ENCODE measurements at places on chromosomes 3 and 15.

DNA sequence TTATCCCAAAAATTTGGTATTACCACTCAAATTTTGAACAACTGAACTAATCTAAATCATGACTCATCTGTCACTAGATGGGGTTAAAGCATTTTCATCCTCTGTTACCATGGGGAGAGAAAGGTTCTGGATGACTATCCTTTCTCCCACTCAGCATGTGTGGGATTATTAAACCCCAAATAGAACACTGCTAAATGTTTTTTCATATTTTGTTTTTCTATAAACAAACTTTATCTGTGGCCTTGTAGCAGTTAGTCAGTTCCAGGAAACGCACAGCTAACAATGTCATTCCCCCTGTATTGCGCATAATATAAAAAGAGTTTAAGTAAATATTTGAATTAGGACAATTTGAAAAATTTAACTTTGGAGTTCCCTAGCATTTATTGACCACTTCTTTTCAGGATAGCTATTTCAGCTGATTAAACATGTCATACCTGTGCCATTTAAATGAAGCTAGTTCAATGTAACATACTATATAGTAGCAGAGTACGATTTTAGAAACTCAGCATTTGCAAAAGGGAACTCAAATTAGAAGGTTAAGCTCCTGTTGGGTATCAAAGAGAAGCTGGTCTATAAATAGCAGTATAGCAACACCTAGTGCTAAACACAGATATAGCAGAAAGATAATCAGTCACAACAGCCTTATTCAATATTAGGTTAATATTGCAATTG is 9.2 kb upstream of the TMEM212 start:
- no peak for DNase-seq

- DNase-seq, result no peak
Observed at GRCh38 chr15:84112025-84112424, 123.5 kb upstream of the GOLGA6L4 start.

DNA sequence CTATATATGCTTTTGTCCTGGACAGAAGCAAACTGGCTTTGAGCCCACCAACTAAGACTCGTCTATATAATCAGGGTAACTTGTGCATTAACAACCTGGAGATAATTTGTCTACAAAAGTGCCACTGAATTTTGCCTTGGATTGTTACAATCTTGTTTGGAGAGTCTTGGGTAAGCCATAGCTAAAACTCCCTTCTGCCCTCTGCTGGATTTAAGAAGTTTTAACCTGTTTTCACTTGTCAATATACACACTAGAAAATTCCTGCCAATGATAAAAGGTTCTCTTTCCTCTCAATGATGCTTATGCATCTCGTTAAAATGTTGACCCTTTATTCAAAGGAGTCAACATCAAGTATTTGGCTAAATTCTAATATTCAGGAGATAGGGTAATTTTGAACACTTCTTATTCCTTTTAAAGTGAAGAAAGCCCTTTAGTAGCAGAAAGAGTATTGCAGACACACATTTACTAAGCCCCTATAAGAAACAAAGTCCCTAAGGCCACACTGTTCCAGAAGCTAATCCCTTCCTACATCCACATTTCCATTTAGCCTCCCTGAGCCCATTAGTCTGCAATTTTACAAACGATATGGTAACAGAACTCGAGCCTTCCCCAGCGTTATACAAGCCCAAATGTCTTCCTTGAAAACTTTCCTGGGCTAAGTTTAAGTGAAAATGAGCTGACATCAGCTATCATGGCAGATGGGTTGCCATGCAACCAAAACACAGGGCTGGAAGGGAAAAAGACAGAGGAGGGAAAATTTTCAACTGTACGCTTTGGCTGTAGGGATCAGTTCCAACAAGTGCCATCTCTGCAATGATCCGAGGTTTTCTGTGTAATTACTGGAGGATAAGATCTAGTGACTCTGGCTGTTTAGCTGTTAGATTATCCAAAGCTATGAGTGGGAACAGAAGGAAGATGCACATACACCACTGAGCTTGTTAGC is 75.9 kb upstream of the FGF12 start:
- peak; percentile 29 for DNase-seq

DNA sequence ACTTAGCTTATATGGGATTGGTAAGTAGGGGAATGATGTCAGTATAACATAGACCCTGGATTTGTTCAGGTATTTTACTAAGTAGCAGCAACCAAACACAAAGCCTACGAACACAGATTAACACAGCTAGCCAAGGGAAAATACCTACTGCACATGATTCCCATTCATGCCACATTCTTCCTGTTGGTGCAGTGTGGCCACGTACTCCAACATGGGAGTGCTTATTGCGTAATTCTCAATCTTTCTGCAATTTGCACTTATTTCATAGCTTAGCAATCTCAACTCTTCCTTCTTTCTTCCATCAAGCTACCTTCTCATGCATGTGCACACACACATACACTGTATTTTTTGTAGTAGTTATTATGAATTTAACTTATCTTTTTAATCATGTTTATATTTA is 186.8 kb downstream of the IL5RA start:
- DNase-seq, result no peak

- no peak for DNase-seq
Observed at GRCh38 chr3:104523136-104523535, 843.6 kb upstream of the ALCAM start.

- DNase-seq, result no peak
Observed at GRCh38 chr15:71093054-71094024, 21.9 kb upstream of the THSD4 start.

- no peak for DNase-seq
Observed at GRCh38 chr15:62603742-62604141, 438.7 kb upstream of the C2CD4B start.

- DNase-seq, result no peak
Observed at GRCh38 chr3:146496251-146496650, 26.9 kb upstream of the PLSCR2 start.

DNA sequence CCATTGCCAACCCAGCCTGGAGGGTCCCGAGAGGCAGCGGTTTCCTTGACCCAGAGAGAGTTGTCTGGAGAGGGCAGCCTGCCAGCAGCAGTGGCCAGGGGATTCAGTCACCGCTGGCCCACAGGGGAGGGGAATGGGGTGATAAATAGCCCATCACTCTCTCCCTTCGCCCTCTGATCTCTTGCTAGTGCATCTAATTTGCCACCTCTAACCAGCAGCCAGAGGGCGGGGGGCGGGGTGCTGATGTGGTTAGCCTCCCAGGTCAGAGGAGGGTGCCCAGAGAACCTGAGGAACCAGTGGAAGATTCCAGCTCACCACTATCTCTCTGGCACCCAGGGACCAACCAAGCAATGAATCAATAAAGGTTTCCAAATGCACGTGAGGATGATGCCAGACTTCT is 35.1 kb upstream of the SLC6A11 start:
- DNase-seq, result no peak

- DNase-seq, result no peak
Observed at GRCh38 chr15:66224946-66225345, 28.6 kb downstream of the MEGF11 start.
